ENCODE measurements at places on chromosomes 6 and 20.

- DNase-seq = no peak
These were observed 12.5 kb downstream of the ETV7 start for GRCh38 chr6:36374972-36375371.

- DNase-seq = no peak
These were observed 28.1 kb downstream of the ACTR5 start for GRCh38 chr20:38776363-38776762.

DNA sequence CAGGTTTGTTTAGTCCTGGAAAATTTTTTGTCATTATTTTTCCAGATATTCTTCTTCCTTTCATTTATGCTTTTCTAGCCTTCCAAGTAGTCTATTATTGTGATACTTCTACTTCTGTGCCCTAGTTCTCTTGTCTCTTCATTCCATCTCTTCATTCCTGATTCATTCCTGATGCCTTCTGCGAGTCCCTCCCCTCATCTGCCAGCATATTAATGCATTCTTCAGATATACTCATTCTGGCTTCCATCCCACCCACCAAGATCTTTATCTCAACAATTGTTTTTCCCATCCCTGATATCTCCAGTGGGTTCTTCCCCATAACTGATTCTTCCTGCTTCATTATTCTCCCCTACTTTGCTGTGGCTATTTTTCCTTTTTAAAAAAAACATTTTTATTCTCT, 35.2 kb downstream of the ALDH5A1 start:
- DNase-seq = no peak

DNA sequence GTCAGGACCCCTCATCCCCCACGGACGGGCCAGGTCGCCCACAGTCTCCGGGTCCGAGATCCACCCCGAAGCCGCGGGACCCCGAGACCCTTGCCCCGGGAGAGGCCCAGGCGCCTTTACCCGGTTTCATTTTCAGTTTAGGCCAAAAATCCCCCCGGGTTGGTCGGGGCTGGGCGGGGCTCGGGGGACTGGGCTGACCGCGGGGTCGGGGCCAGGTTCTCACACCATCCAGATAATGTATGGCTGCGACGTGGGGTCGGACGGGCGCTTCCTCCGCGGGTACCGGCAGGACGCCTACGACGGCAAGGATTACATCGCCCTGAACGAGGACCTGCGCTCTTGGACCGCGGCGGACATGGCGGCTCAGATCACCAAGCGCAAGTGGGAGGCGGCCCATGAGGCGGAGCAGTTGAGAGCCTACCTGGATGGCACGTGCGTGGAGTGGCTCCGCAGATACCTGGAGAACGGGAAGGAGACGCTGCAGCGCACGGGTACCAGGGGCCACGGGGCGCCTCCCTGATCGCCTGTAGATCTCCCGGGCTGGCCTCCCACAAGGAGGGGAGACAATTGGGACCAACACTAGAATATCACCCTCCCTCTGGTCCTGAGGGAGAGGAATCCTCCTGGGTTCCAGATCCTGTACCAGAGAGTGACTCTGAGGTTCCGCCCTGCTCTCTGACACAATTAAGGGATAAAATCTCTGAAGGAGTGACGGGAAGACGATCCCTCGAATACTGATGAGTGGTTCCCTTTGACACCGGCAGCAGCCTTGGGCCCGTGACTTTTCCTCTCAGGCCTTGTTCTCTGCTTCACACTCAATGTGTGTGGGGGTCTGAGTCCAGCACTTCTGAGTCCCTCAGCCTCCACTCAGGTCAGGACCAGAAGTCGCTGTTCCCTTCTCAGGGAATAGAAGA, 978 bp downstream of the HLA-A start:
- DNase-seq = no peak

GRCh38 chr6:32613475-32613874, 23.7 kb upstream of the HLA-DQA1 start:
- no peak for DNase-seq

DNA sequence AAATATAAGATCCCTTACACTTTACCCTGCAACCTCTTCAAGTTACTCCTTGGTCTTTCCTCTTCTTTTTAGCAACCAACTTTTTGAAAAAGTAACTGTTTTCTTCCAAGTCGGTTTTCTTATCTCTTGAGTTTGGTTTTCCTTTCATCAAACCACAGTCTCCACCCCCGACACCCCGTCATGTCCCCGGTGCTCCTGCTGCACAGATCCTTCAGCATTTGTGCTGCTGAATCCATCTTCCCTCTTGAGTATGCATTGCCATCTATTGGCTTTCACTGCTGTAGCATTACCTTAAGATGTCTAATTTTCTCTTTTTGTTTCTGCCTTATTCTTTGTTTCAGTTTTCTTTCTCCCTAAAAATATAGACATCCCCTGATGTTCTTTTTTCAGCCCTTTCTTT, 11.9 kb upstream of the TNFRSF21 start:
- DNase-seq = no peak

GRCh38 chr20:63576311-63576710, 2.3 kb upstream of the HELZ2 start:
- no peak for DNase-seq

GRCh38 chr6:140929121-140929520, 1203.6 kb upstream of the GJE1 start:
- no peak for DNase-seq

GRCh38 chr6:34243901-34244884, 4.6 kb downstream of the SMIM29 start:
- no peak for DNase-seq

- DNase-seq = no peak
These were observed 49.4 kb downstream of the PIGU start for GRCh38 chr20:34627458-34627857.

DNA sequence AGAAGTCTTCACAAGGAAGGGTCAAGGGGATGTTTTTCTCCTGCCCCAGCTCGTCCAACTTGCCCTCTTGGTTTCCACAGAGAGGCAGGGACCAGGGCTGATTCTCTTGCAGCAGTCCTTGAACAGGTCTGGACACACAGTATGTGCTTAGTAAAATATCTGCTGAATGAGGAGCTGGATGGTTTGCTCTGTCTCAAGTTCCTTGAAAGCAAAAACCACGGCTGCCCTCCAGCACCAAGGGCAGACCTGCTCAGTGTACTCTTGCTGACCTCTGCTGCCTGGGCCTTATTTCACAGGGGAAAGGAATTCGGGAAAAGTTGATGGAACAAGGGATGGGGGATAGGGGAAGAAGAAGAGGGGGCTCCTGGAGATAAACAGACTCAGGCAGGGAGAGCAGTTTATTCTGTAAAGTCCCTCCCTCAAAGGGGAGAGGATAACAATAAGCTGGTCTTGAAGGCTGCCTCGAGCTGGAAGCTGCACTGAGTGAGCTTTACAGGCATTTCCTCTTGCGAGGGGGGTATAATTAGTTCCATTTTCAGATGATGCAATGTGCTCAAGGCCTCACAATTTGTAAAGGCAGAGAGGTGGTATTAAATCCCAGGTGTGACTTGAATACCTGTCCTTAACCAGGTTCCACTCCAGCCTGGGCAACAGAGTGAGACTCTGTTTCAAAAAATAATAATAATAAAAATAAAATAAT, 10.3 kb downstream of the KCNK5 start:
- DNase-seq = no peak
